ENCODE measurements at places on chromosomes 11 and 22.

- DNase-seq, result no peak
Observed at GRCh38 chr11:68661014-68661413, 23.3 kb upstream of the GAL start.

DNA sequence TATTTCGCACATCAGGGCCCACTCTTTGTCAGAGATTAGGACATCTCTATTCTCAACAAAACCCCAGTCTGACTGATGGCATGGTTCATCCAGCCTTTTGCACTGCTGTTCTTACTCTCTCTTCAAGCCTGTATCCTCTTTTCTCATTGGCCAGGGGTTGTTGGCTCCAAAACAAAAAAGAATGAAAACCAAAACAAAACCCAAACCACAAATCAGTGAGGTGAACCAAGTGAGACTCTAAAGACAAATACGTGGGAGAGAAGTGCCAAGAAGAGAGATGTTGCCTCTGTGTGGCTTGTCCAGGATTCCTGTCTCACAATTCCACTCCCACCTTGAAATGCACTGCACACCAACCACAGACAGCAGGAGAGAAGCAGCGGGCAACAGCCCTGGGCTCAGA, 278.9 kb upstream of the NARS2 start:
- no peak for DNase-seq

DNA sequence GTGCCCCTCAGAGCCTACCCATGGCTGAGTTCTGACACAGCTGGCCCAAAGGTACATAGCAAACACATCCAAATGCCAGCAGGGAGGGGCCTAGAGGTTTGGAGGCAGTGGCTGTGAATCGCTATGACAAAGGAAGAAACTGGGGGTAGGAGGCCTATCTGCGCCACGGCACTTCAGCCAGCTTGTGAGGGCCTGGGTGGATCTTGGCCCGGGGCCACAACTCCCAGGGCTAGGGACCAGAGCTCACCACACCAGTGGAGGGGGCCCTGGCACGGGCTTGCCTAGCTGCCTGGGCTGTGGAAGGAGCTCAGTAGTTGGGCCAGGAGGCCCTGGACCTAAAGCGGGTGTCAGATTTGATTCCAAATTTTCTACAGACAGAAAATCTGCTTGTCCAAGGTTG, 9.4 kb upstream of the NAP1L4 start:
- no peak for DNase-seq

GRCh38 chr11:8060146-8060719, 20.8 kb upstream of the TUB start:
- DNase-seq, result no peak

GRCh38 chr22:43094551-43094950, 5.4 kb upstream of the TTLL1 start:
- DNase-seq, result no peak
